ENCODE measurements at places on chromosomes 7 and 10.

DNA sequence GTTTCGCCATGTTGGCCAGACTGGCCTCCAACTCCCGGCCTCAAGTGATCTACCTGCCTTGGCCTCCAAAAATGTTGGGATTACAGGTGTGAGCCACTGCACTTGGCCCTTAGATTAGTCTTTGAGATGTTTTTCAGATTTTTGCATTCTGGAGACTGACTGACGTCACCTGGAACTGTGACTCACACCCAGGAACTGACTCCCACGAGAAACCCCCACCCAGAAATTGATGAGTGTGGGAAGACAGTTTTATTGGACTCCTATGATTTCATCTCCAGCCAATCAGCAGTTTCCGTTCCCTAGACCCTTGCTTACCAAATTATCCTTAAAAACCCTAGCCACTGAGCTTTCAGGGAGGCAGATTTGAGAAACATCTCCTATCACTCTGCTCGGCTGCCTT lies 867.3 kb downstream of the TYW1 start:
- no peak for DNase-seq

DNA sequence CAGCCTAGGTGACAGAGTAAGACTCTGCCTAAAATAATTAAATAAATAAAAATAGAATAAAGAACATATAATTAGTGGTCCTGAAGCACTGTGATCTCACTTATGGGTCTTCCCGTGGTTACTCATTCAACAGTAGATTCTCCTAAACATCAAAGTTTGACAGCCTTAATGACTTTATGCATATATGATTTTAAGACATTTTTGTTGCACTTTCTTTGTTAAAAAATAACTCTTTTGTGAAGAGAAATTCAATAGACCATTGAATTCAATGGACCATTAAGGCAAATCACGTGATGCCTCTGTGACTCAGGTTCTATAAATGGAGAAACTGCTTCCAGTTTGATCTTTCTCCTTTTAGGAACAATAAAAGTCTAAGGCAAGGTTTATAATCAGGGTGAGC lies 59.6 kb downstream of the ATOH7 start:
- no peak for DNase-seq

- no peak for DNase-seq
Measured at GRCh38 chr7:1942243-1942940, 272.3 kb downstream of the ELFN1 start.

DNA sequence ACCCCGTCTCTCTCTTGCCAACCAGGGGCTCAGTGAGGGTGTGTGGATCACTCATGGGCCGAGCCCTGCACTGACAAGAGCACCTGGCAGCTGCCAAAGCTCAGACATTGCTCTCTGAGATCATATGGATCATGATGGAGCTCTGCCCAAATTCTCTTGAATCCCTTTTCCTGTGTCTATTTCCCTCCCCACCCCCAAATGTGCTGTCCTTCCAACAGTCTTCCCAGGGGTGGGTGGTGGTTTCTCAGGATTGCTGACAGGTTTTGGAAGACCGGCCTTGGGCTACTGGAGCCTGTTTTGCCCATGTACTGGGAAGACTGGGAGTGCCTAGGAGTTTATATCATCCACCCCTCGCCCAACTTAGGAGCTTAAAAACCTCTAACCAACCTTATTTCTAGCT lies 10.5 kb downstream of the ARHGAP22 start:
- no peak for DNase-seq

DNA sequence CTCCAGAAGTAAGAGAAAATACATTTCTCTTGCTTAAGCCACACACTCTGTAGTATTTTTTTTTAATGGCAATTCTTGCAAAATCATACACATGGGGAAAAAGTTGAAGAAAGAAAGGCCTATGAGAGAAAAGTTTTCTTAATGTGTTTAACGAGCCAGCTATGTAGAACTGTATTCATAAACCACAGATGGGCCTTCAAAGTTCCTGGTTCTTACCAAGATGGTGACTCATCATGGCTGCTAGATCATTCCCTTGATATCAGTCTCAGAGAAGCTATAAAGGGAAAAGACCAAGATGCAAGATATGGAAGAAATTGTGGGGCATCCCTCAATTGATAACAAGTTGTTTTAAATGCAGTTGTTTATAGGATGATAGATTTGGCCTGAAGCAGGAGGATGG lies 992.7 kb upstream of the MBL2 start:
- DNase-seq, result no peak

GRCh38 chr7:30709549-30709948 lies 27.3 kb upstream of the CRHR2 start:
- DNase-seq, result no peak

GRCh38 chr7:66740302-66740979 lies at the start of gene RABGEF1:
RABGEF1 (plus strand) TSS chr7:66740733; CDS start chr7:66771900, 31,167 bp downstream.
- peak; percentile 66 for DNase-seq

DNA sequence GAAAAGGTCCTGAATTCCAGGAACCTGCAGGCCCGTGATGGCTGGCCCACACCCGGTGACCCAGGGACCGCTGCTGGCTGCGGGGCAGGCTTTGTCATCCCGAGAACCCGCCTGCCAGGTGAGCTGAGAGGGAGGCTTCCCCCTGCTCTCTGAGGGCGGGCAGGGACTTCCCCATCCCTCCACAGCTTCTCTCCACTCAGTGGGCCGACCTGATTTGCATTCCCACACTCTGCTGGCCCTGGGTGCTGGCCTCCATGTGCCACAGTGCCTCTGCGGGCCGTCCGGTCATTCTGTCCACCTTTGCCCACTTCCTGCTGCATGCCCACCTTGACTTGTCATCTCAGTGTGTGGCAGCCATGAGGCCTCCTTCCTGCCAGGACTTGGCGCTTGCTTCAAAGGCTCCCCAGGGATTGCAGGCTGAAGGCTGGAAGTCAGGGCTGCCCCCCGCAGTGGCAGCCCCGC lies 35.3 kb downstream of the PALD1 start:
- DNase-seq, result no peak

DNA sequence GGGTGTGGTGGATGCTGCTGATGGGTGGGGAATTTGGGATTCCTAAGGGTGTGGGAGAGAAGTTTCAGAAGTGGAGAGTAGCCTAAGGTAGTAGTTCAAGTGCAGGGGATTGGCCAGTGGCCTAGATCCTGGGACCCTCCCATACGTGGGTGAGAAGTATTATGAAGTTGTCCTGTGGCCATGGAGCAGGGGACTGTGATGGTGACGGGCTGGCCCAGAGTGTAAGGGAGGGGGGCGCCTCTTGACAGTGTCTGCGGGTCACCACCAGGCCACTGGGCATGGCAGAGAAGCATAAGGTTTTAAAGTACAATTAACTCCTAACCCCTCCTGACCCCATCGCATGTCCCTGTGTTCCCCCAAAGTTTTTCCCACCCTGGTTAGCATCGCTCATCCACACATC lies 70.2 kb downstream of the RBM33 start:
- no peak for DNase-seq

DNA sequence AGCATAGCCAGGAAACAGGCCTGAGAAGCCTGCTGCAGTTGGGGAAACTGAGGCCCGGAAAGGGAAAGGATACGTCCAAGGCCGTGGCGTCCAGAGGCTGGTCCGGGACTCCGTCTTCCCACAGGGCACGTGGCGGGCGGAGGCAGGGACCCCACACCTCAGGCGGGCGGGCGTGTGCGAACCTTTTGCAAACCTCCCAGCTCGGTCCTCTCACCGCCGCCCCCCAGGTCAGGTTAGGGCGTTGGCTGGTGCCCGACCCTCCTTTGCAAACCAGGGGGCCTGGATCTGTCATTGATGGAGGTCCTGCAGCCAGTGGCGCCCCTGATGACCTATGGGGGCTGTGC lies 19.3 kb downstream of the FAM20C start:
- no peak for DNase-seq

- DNase-seq, result no peak
Measured at GRCh38 chr7:81433206-81433605, 336.6 kb downstream of the HGF start.

DNA sequence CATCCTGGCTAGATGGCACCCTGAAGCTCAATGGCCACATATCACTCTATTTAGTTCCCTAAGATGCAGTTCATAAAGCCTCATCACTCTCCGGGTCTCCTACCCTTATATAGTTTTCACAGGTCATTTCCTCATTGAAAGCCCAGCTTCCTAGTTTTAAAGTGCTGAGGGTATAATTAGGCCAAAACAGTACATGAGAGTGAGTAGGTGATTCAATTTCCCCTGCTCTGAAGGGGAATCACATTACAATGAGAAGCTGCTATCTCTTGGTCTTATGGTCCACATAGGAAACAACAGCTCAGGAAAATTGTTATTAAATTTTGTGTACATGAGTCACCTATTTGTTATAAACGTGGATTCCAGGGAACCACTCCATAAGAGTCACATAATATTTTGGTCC lies 162.0 kb downstream of the SEMA3E start:
- DNase-seq, result no peak

GRCh38 chr10:50561266-50561665 lies 62.5 kb downstream of the SGMS1 start:
- no peak for DNase-seq

DNA sequence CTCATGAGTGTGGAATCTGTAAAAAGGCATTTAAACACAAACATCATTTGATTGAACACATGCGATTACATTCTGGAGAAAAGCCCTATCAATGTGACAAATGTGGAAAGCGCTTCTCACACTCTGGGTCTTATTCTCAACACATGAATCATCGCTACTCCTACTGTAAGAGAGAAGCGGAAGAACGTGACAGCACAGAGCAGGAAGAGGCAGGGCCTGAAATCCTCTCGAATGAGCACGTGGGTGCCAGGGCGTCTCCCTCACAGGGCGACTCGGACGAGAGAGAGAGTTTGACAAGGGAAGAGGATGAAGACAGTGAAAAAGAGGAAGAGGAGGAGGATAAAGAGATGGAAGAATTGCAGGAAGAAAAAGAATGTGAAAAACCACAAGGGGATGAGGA lies 207.7 kb downstream of the ZEB1 start:
- no peak for DNase-seq

GRCh38 chr7:140176811-140177702 lies at the start of gene KDM7A:
KDM7A (minus strand) TSS chr7:140176983; CDS start chr7:140176937, 46 bp downstream.
- peak; percentile 88 for DNase-seq

GRCh38 chr7:152675759-152676636 lies at the start of gene XRCC2:
XRCC2 (minus strand) TSS chr7:152676141; CDS start chr7:152676079, 62 bp downstream.
- DNase-seq, result peak; percentile 93

GRCh38 chr10:110160522-110160921 lies 46.9 kb upstream of the MXI1 start:
- no peak for DNase-seq

DNA sequence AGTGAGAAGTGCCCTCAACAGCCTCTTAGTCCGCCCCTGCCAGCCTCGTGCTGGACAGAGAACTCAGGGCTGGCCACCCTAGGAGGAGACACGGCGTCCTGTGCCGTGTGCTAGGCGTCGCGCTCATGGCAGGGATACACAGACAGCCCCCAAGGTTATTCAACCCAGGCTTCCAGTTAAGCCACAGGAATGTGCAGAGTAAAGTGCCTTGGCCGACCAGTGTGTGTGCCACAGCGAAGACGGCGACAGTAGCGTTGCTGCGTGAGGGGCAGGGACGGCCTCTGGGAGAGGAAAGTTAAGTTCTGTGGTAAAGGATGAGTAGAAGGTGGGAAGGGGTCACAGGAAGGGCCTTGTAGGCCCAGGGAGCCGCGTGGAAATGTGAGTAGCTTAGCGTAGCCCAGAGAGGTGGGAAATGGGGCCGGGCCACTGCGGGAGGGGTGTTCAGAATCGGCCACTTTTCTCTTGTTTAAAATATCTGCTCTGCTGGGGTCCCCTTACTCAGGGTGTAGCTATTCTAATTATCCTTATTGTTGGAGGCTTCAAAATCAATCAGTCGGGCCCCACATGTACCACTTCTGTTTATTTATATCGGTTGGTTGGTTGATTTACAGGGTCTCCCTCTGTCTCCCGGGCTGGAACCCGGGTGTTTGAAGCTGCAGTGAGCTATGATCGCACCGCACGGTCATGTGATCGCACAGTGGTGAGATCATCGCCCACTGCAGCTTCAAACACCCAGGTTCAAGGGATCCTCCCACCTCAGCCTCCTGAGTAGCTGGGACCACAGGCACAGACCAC lies 24.5 kb downstream of the TMEM120A start:
- no peak for DNase-seq

- no peak for DNase-seq
Measured at GRCh38 chr7:783556-784490, 48.5 kb upstream of the SUN1 start.

GRCh38 chr7:108605559-108606201 lies 36.0 kb downstream of the DNAJB9 start:
- no peak for DNase-seq

- no peak for DNase-seq
Measured at GRCh38 chr7:5479431-5479745, 55.8 kb upstream of the TNRC18 start.

- no peak for DNase-seq
Measured at GRCh38 chr7:37571806-37572205, 111.8 kb upstream of the GPR141 start.

DNA sequence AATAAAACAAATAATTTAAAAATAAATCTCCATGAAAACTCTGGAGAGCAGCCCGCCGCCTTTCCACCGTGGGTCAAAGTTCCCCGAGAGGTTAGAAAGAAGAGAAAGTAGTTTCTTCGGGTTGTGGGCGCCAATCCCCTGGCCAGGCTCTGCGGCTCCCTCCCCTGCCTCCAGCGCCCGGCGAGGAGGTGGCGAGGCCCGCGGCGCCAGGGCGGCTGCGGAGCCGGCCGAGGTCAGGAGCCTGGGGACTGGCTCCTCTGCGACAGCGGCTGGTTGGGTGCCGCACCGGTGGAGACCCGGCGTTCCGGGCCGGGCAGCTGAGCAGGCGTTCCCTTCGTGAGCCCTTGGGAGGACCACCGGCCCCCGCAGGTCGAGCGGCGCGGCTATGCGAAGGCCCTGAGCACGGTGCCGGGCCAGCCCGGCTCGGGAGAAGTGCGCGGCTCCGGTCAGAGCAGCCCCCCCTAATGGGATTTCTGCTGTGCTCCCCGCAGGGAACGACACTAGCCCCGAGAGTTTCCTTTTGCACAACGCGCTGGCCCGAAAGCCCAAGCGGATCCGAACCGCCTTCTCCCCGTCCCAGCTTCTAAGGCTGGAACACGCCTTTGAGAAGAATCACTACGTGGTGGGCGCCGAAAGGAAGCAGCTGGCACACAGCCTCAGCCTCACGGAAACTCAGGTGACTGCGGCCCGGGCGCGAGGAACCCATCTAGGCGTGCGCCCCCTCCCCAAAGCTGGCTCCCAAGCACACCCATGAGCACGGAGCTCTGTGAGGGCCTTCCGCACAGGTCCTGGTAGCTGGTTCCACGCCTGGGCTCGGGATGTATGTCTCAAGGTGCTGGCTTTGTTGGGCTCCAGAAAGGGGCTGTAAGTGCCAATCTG lies 2.8 kb downstream of the EMX2 start:
- no peak for DNase-seq

- no peak for DNase-seq
Measured at GRCh38 chr10:9166770-9167169, 1112.3 kb downstream of the GATA3 start.

DNA sequence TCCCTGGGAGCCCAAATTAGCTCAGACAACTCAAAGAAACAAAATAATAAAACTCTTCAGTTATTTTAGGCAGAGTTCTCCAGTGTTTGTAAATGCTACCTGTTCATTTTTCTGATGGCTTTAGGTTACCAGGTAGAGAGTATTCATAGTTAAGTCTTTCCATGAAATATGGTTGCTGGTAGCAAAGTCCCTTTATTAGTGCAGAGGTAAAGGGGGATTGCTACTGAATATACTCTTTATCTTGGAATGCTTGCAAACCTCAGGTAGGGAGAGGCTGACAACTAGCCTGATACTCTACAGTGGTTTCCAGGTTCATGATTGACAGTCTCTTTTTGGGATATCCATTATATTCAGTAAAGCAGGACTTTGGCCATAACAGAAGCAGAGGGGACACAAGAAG lies 6.5 kb downstream of the TAX1BP1 start:
- no peak for DNase-seq

- DNase-seq, result no peak
Measured at GRCh38 chr7:93921186-93921585, 349 bp upstream of the GNG11 start.

- peak; percentile 47 for DNase-seq
Measured at GRCh38 chr7:90210981-90211380, 559 bp upstream of the STEAP2 start.
